ENCODE measurements at places on chromosomes 2 and 18.

DNA sequence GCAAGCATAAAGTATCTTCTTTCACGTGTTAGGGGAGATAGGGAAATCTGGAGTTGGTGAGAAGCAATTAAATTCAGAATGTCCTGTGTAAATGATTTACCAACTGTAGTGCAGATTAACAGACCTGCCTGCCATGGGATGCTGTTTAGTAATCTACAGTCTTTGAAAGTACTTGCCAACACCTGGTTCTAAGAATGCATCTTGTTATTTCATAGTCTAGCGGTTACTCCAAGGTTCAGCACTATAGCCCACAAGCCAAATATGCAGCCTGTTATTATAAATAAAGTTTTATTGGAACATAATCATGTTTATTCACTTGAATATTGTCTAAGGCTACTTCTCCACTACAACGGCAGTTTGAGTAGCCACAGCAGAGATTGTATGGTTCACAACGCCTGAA is 100.8 kb downstream of the OSBPL6 start:
- DNase-seq = no peak

DNA sequence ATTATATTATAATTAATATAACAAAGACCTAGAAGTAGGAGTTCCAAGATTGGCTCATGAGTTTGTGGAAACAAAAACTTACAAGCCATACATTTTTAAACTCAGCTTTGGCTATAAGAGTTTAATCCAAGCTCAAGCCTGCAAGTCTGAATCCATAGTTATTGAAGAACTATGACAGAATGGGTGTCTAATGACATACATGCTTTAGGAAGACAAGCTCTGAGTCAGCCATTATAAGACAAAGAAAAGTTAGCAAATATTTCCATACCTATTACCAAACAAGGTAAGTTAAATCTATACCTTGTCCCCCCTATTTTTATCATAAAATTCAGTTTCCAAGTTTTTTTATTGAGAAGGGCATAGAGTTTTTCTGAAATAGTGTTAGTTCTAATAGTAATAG is 95.6 kb downstream of the POLR1A start:
- DNase-seq = no peak

DNA sequence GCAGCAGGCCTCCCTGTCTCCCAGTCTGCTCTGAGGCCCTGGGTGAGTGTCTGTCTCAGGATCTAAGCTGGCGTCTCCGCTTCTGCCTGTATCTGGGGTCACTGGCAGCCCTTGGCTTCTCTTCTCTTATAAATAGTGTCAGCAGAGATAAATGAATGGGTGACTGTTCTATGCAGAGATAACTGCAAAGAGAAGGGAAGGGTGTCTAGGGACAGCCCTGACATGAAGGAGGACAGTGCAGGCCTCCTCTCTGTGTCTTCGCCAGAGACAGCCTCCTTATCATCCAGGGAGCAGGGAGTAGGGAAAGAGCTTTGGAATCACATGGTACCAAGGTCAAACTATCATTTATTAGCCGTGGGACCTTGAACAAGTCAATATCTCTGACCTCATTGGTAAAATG is 28.3 kb upstream of the GMPPA start:
- no peak for DNase-seq

DNA sequence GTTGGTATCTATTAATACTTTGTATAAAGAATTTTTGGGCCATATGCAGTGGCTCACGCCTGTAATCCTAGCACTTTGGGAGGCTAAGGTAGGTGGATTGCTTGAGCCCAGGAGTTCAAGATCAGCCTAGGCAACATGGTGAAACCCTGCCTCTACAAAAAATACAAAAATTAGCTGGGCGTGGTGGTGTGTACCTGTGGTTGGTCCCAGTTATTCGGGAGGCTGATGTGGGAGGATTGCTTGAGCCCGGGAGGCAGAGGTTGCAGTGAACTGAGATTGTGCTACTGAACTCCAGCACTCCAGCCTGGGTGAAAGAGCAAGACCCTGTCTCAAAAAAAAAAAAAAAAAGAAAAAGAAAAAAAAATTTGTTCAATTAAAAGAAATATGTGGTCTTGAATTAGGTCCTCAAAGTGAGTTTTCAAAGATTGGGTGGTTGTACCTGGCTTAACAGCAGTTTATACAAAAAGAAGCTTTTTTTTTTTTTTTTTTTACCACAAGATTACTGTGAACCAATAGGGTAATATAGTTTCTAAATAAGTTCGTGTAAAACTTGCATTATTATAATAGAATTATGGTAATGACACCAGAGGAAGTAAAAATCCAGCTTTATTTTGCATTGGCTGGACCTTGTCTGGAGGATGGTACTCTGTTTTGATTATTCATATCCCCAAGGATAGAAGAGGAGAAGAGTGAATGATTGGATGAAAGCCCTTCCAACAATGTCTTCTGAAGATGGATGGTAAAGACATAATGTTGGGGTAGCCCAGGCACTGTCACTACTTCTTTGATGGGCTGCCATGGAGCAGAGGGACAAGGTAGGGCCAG is 210.3 kb downstream of the MYCN start:
- DNase-seq = no peak

DNA sequence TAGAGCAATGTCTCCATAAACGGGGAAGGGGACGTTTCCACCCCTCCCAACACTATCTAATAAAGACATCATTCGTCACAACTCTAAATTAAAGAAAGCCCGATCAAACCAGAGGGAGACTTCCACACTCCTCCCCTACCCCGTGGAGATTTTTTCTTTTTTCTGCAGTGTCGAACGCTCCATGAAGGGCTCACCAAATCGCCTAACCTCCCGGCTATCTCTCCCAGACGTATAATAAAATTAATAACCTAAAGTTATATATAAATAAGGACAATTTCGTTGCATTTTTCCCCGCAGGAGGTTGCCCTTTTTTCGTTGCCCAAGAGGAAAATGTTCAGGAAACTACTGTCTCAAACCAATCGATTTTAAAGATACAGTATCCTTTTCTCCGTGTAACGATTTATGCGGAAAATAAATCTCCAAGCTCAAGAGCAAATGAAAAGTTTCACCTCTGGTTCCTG is 2.4 kb downstream of the EVX2 start:
- no peak for DNase-seq

DNA sequence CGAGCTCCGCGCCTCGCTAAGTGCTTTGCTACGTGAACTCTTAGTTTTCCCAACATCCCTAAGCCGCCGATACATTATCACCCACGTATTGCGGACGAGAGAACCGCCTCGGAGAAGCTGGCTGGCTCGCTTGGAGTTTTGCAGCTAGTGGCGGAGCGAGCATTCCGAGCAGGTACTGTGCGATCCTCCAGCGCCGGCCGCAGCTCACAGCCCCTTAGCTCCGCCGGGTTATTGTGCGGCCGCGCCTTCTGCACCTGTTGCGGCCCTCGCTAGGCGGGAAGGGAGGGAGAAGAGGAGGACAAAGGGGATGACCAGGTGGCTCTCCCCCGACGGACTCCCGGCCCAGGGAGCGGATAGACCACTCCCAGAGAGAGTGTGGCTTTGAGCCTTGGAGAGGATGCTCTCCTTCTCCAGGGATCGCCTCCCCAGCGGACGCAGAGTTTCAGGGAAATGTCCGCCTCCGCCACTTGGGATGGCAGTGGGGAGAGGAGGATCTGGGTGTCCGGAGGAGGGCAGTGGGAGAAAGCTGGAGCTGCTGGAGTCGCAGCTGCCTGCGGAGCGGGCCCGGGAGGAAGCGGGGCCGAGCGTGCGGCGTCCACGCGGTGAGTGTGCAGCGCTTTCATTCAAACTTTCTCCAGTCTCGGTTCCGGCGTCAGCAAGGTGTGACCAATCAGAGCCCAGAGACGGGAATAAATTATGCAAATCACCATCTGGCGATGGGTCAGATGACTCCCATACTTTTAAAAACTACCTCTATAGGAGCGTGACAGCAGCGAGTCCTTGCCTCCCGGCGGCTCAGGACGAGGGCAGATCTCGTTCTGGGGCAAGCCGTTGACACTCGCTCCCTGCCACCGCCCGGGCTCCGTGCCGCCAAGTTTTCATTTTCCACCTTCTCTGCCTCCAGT is at the start of gene LIPG:
TSS of gene LIPG (plus strand) at position 769 of the 905 bp plus-strand sequence. CDS start 252 bp downstream, outside the sequence.
- DNase-seq = no peak
